Ovary (tissue), 10 donors: ENCODE measurements at places on chromosomes 13 and 19.

- no peak overlapping the region for H3K27ac ChIP-seq
- no peaks in the 10 kb centered on the region for H3K4me1 ChIP-seq
- no peaks in the 10 kb centered on the region for H3K36me3 ChIP-seq
- H3K27me3 ChIP-seq, result no peaks in the 10 kb centered on the region
These were observed 145.6 kb downstream of the TNFRSF19 start for GRCh38 chr13:23715762-23716235.

- no peaks in the 10 kb centered on the region for H3K36me3 ChIP-seq
- H3K27me3 ChIP-seq, result no peaks in the 10 kb centered on the region
- peaks cover 2% of the 10 kb centered on the region for H3K4me1 ChIP-seq
- no peak for DNase-seq
These were observed 12.3 kb upstream of the ISYNA1 start for GRCh38 chr19:18450021-18450930.

DNA sequence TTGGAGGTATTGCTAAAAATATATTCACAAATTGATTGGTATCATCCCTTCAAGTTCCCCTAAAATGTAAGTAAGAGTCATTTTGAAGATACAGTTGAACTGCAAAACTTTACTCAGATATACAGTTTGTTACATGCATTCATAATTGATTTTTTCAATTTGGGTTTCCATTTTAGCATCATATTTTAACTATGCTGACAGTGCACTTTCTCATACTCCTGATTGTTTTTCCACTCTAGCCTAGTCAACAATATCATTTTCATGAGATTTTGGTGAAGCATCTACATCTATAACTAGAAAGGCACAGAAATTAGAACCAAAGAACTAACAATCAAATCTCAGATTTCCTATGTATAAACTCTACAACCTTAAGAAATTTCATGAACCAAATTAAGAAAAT, 2850.4 kb upstream of the PCDH20 start:
- H3K27me3 ChIP-seq, result no peaks in the 10 kb centered on the region
- H3K36me3 ChIP-seq, result no peaks in the 10 kb centered on the region
- no peaks in the 10 kb centered on the region for H3K4me1 ChIP-seq
- H3K4me3 ChIP-seq, result no peak overlapping the region

DNA sequence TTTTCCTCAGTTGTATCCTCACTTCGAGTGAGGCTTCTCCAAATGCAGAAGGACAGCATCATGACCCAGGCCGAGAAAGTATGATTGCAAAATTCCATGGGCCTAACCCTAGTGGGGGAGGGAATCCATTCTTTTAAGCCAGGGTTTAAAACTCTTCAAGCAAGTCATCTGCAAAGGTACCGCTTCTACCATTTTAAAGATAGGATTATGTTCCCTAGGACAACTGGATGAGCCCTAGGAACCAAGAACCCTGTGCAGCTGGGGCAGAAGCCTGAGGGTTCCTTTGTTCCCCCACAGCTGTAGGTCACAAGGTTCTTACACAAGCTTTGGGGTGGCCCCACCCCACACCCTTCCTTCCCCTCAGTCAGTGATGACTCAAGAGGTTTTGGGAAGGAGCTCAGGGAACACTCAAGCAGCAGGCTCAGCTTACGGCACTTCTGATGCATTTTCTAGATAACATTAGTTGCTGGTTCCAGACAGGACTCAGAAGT, 13.5 kb downstream of the ARL11 start:
- H3K4me1 ChIP-seq, result no peaks in the 10 kb centered on the region
- no peaks in the 10 kb centered on the region for H3K36me3 ChIP-seq
- H3K27ac ChIP-seq, result no peak overlapping the region

DNA sequence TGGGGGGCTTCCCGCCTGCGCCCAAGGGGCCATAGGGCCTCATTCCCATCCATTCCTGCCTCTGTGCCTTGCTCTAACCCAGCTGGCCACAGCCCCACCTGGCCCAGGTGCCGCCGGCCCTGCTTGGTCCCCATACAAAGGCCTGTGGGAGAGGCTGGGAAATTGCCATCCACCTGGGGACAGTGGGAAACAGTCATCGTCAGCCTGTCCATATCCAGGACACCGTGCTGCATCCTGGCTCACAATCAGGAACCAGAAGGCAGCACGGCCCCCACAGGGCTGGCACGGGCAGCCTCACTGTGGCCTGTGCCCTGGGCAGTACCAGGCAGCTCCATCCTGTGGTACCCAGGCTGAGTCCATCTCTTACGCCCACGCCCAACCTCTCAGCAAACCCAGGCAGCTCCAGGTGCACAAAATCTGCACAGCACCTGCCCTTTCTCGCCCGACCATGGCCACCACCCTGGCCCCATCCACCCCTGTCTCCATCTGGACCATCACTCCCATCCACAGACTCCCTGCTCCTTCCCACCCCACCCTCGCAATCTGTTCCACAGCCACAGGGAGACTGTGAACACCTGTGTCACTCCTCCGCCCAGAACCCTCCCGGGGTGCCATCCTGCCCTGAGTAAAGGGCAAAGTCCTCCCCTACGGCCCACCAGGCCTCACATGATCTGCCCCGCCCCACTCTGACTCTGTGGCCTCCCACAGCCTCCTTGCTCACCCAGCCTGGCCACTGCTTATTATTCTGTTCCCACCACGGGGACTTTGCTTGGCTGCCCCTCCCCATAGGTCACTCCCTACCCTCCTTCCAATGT, 21.1 kb upstream of the FBXO27 start:
- DNase-seq, result no peak
- no peaks in the 10 kb centered on the region for H3K27me3 ChIP-seq
- no peak overlapping the region for H3K27ac ChIP-seq
- no peaks in the 10 kb centered on the region for H3K36me3 ChIP-seq
- no peaks in the 10 kb centered on the region for H3K4me1 ChIP-seq
- H3K4me3 ChIP-seq, result no peak overlapping the region

- H3K36me3 ChIP-seq, result no peaks in the 10 kb centered on the region
- DNase-seq, result no peak
- H3K4me1 ChIP-seq, result peaks cover 4% of the 10 kb centered on the region
- H3K27ac ChIP-seq, result no peak overlapping the region
- H3K4me3 ChIP-seq, result no peak overlapping the region
- H3K27me3 ChIP-seq, result no peaks in the 10 kb centered on the region
These were observed 6.8 kb downstream of the ZNF564 start for GRCh38 chr19:12544401-12544876.

- DNase-seq, result peak; percentile 34
- H3K27ac ChIP-seq, result no peak overlapping the region
- no peaks in the 10 kb centered on the region for H3K36me3 ChIP-seq
These were observed 393.5 kb downstream of the KLF12 start for GRCh38 chr13:73740666-73741065.

GRCh38 chr19:35935911-35936737, at the start of gene LRFN3:
Gene LRFN3 (plus strand): TSS chr19:35936374. CDS start chr19:35939426, 3,052 bp downstream.
- no peaks in the 10 kb centered on the region for H3K27me3 ChIP-seq
- H3K36me3 ChIP-seq, result no peaks in the 10 kb centered on the region
- peak within 1 kb of the TSS; percentile 80 for H3K27ac ChIP-seq
- DNase-seq, result peak; percentile 82
- peaks cover 13% of the 10 kb centered on the region for H3K4me1 ChIP-seq

DNA sequence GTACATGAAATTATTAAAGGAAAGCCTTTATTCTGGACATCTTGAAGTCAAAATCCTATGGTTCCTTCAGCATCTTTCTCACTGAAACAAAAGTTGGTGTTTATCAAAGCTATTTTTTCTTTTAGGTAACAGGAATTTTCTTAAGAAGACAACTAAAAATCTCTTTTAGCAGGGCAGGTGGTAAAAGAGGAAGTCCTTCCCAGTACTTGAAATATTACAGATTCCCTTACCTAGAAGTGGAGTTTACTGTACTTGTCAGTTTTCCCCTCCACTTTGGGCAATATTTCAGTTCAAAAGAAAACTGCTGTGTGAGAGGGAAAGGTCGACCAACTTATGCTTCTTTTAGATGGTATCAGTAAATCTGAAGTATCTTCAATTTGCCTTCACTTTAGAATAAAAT, 64.3 kb upstream of the TDRD3 start:
- no peaks in the 10 kb centered on the region for H3K27me3 ChIP-seq
- H3K4me3 ChIP-seq, result no peak overlapping the region
- H3K4me1 ChIP-seq, result no peaks in the 10 kb centered on the region
- H3K27ac ChIP-seq, result no peak overlapping the region
- no peaks in the 10 kb centered on the region for H3K36me3 ChIP-seq

DNA sequence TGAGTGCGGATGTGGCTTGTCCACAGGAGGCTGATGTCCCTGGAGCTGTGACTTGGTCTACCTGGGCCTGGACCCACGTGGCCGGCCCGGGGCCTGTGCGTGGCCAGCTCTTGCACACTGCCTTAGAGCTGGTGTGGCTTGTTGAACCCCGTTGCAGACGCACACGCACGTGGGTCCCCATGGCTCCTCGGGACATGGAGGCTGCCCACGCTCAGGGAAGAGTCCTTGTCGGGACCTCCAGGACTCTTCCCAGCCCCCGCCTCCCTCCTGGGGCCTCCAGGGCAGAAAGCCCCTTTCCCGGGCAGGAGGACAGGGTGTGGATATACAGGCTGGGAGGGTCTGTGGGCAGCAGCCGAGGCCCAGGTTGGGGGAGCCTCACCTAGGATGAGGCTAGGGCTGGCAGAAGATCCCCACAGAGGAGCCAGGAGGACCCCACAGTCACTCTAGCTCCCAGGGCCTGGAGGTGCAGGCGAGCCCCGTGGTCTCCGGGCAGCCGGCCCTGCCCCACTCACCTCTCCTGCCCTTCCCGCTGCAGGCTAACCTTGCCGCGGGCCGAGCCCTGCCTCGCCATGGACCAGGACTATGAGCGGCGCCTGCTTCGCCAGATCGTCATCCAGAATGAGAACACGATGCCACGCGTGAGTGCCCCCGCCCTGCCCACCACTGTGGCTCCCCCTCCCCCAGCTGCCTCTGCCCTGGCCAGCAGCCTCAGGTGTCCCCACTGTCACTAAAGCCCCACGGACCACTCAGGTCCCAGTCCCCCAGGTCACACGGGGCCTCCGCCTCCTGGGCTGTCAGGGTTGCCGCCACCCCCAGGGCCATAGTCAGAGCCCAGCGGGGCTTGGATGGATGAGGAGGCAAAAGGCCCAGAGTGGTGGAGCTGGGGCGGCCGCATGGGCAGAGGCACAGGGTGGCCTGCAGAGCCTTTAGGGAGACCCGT, 16.3 kb upstream of the TEKTIP1 start:
- no peaks in the 10 kb centered on the region for H3K4me1 ChIP-seq
- no peak for DNase-seq
- H3K36me3 ChIP-seq, result no peaks in the 10 kb centered on the region
- no peak overlapping the region for H3K4me3 ChIP-seq
- H3K27me3 ChIP-seq, result no peaks in the 10 kb centered on the region
- no peak overlapping the region for H3K27ac ChIP-seq

DNA sequence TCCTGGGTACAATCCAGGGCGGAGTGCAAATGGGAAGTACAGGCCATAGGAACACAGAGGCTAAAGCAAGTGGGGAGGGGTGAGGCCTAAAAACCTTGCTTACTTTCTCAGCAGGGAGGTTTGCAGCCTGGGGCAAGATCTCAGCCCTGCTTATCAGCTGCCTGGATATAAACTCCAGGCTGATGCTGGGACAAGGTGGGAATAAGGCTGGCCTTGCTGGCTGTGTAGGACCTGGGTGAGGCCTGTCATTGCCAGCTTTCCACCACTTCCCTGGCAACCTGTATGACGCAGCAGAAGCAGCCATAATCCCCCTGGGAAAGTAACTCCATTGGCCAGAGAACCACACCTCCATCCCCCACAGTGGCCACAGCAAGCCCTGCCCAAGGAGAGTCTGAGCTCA, 279.1 kb upstream of the ATXN8OS start:
- no peak for DNase-seq
- H3K36me3 ChIP-seq, result no peaks in the 10 kb centered on the region
- no peak overlapping the region for H3K27ac ChIP-seq
- no peaks in the 10 kb centered on the region for H3K4me1 ChIP-seq
- no peaks in the 10 kb centered on the region for H3K27me3 ChIP-seq
- H3K4me3 ChIP-seq, result no peak overlapping the region

DNA sequence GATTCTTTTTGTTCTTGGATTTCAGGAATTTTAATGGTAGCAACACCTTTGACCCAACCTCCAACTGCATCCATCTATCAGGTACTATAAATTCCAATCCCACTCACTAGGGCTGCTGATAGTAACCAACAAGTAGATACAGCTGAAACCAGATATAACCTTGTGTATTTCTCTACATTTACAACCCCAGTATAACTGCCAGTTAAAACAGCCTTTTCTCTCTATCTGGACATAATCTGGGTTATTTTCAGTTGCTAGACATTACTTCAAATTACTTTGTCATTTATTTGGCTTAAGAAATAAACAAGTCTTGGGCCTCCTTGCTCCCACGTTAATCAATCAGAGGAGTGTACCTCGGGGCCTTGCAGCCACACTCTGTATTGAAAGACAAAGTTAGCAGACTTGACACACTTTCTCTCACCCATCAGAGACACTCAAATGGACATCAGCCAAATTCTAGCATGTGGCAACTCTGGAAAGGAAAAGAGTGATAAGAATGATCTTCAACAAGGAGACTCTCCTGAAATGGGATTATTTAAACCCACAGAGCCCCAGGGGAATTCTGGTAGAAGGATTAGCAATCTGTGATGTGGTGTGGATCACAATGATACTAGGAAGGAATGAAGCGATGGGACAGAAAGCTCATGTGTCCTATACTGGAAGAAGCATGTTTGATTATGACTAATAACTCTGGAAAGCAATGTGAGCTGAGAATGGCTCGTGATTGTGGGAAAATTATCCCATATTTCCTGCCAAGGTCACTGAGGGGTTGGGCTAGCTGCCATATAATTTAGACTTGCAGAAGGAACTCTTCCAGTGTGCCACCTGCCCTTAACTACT, 157.5 kb downstream of the FLT1 start:
- H3K4me3 ChIP-seq, result no peak overlapping the region
- no peaks in the 10 kb centered on the region for H3K27me3 ChIP-seq
- H3K27ac ChIP-seq, result no peak overlapping the region
- DNase-seq, result no peak
- H3K4me1 ChIP-seq, result peaks cover 7% of the 10 kb centered on the region

DNA sequence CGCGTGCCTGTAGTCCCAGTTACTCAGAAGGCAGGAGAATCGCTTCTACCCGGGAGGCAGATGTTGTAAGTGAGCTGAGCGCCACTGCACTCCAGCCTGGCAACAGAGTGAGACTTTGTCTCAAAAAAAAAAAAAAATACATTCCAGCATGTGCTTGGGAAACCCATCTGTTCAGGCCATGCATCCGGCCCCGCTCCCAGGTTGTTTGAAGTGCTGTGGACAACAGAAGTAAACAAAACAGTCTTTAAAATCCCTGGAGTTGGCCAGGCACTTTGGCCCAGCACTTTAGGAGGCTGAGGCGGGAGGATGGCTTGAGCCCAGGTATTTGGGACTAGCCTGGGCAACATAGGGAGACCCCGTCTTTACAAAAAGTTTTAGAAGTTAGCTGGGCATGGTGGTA, 3.2 kb upstream of the PTPRS start:
- H3K36me3 ChIP-seq, result no peaks in the 10 kb centered on the region
- no peaks in the 10 kb centered on the region for H3K4me1 ChIP-seq
- no peak overlapping the region for H3K27ac ChIP-seq

GRCh38 chr19:37079238-37079637, 1.0 kb downstream of the ZNF420 start:
- no peak for DNase-seq
- H3K27ac ChIP-seq, result no peak overlapping the region
- no peaks in the 10 kb centered on the region for H3K36me3 ChIP-seq
- peaks cover 6% of the 10 kb centered on the region for H3K4me1 ChIP-seq
- peak overlapping the region; percentile 68 for H3K4me3 ChIP-seq
- H3K27me3 ChIP-seq, result no peaks in the 10 kb centered on the region

- no peaks in the 10 kb centered on the region for H3K27me3 ChIP-seq
- no peak for DNase-seq
- H3K36me3 ChIP-seq, result no peaks in the 10 kb centered on the region
- H3K4me1 ChIP-seq, result peaks cover 4% of the 10 kb centered on the region
These were observed 5.3 kb downstream of the ZNF296 start for GRCh38 chr19:45070861-45071544.
